ENCODE measurements at places on chromosomes 13 and 19. TPM values are rescaled to one million over a fixed set of nuclear protein-coding genes. Genes with fewer than 3 reads are reported as not detected.

The SIGLEC8 gene
- total RNA-seq = 2.3 TPM

The SLC15A1 gene
- not detected for total RNA-seq

The POU4F1 gene
- total RNA-seq = 0.69 TPM

The DNAAF3 gene
- total RNA-seq = 3.9 TPM

The PROZ gene
- total RNA-seq = not detected

The FAM98C gene
- 19.1 TPM for total RNA-seq

The EHD2 gene
- 1.8 TPM for total RNA-seq

The GARIN5B gene
- total RNA-seq = not detected

The OR4F17 gene
- not detected for total RNA-seq

Measured in diencephalon (tissue), 1 donor.